A549 treated with Hydrocortisone at 1 μM for 4 hours (cell line): ENCODE measurements at places on chromosomes 3 and 15. TPM values are rescaled to one million over a fixed set of nuclear protein-coding genes. Genes with fewer than 3 reads are reported as not detected.

Gene GOLGA6B
- total RNA-seq, result 0.06 to 0.09 TPM in 2 of 5 replicates, not detected in the others

Gene SLC22A13
- total RNA-seq, result 0.05 to 0.06 TPM in 2 of 5 replicates, not detected in the others

Gene GBE1
- total RNA-seq, result 21.7 to 31.4 TPM (median 24.2 TPM) in 5 replicates

Gene PPM1M
- total RNA-seq, result 3.9 to 5.2 TPM (median 4.2 TPM) in 5 replicates

Gene TPRG1
- total RNA-seq, result 0.14 to 0.35 TPM (median 0.30 TPM) in 5 replicates

Gene NUP210
- total RNA-seq, result 34.0 to 42.3 TPM (median 39.4 TPM) in 5 replicates

Gene AGTR1
- total RNA-seq, result 0.32 to 0.77 TPM (median 0.59 TPM) in 5 replicates

Gene FAM43A
- 11.9 to 21.9 TPM (median 19.8 TPM) in 5 replicates for total RNA-seq

Gene CCDC39
- not detected in 5 replicates for total RNA-seq

Gene GABRR3
- total RNA-seq, result not detected in 5 replicates

Gene WDR72
- total RNA-seq, result 5.9 to 8.8 TPM (median 6.2 TPM) in 5 replicates

Gene C15orf61
- total RNA-seq, result 2.2 to 4.9 TPM (median 4.3 TPM) in 5 replicates

Gene LACTB
- total RNA-seq, result 25.1 to 41.0 TPM (median 28.5 TPM) in 5 replicates
